Stimulated activated CD8-positive, alpha-beta memory T cell treated with anti-CD3 and anti-CD28 coated beads, Interleukin-15, amount 100 ng/mL, for 24 hours (primary cell): ENCODE measurements at places on chromosomes 7 and 10.

DNA sequence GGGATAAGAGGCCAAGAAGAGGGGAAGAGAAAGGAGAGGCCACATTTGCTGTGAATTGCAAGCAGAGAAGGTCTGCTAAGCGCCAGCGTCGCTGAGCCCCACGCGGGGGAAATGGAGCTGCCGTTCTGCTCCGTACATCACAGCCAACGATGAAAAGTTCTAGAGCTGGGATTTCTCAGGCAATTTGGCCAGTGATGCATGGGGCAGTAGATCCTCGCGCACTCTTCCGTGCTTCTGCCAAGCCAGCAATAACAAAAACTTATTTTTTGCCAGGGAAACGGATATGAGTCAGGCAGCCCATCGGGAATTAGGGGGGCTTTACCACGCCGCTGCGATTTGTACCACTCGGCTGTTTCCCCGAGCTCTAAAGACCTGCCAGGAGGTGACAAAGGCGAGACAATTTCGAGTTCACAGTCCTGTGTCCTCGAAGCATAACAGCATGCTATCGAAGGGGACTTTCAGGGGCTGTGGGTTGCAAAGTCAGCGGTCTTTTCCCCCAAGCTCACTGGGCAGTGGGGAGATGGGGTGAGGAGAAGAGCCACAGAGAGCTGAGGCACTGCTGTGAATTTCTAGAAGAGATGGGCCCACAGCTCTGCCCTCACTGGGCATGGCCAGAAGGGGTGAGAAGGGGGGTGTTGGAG lies 30.0 kb upstream of the SLF2 start:
- no peak for DNase-seq

GRCh38 chr10:74900297-74900696 lies 73.9 kb downstream of the KAT6B start:
- DNase-seq, result no peak

GRCh38 chr7:145497911-145498525 lies 618.6 kb upstream of the CNTNAP2 start:
- no peak for DNase-seq

- DNase-seq, result no peak
Measured at GRCh38 chr10:67837541-67838314, at the start of gene DNAJC12. DNAJC12 (minus strand) TSS chr10:67838188; CDS start chr10:67838011, 177 bp downstream.

DNA sequence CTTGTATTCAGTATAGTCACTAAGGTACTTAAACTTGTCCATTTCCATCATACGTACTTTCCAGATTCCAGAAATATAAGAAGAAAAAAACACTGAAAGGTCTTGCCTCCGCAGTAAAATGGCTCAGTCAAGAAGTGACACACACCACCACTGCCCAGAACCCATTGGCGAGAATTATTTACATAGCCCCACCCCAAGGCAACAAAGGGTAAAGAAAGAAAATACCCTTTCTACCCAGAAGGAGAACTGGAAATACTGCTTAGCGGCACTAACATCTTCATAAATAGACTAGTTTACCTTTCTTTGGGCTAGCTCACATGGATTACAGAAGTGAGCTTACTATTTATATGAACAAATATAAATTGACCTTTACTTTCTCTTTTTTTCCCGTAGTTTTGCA lies 194.0 kb downstream of the PPP1R9A start:
- no peak for DNase-seq

DNA sequence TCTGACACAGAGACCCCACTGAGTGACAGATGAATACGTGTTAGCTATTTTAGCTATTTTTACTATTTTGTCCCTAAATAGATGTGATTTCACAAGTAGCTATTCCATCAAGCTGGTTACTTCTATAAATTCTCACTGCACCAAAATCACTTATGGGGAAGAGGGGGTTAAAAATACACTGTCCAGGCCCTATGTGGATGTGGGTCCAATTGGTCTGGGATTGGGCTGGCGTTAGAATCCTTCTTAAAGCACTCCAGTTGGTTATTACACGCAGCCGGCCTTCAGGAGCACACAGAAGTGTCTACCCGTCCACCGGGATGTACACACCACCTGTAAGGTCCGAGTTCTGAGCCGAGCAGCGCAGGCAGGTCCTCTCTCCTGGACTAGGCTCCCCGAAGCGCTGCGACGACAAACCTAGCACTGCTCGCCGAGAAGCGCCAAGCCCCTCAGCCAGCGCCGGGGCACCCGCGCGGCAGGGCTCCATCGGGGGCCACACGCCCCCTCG lies 222.3 kb upstream of the MKLN1 start:
- no peak for DNase-seq

DNA sequence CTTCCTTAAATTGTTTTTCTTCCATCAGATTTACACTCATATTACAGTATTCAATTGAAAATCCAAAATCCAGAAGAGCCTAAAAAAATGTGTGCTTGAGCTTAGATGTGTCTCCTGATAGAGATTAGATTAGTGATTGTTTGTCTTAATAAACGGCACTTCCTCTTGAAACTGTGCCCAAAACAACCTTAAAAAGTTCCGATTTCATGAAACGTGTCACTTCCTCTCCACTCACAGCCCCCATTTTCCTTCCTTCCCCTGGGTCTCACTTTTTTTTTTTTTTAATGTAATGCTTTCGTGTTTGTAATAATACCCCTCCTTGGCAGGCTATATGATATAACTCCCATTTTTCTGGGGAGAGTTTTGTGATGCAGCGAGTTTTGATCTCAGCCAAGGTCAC lies 114.8 kb upstream of the ADO start:
- no peak for DNase-seq

DNA sequence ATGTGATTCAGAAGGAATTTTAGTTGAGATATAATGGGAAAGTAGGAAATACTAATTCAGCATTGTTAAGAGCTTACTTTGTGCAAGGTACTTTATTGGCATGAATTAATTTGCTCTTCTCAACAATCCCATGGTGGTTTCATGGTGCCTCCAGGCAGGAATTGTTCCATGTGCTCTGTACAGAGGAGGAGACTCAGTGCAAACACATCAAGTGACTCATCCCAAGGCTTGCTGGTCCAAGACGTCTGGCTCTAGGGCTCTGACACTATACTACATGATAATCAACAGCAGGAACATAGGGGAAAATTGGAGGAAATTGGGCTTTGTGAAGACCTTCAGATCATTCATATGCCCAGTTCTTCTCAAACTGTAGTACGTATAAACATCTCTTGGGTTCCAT lies 66.5 kb upstream of the PRKG1 start:
- DNase-seq, result no peak

GRCh38 chr10:45491061-45491460 lies 117.0 kb downstream of the ALOX5 start:
- DNase-seq, result no peak

- no peak for DNase-seq
Measured at GRCh38 chr10:4051011-4051640, 266.1 kb upstream of the KLF6 start.

GRCh38 chr10:50558371-50558770 lies 65.4 kb downstream of the SGMS1 start:
- no peak for DNase-seq

DNA sequence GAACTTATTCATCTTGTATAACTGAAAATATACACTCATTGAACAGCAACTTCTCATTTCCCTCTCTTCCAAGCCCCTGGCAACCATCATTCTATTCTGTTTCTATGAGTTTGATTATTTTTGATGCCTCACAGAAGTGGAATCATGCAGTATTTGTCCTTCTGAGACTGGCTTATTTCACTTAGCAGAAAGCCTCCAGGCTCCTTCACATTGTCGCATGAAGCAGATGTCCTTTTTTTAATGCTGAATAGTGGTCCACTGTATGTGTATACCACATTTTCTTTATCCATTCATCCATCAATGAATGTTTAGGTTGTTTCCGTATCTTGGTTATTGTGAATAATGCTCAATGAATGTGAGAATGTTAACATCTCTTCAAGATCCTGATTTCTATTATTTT lies 238.2 kb upstream of the KLF14 start:
- DNase-seq, result no peak

GRCh38 chr10:31947144-31947926 lies 18.7 kb upstream of the ARHGAP12 start:
- no peak for DNase-seq

GRCh38 chr10:103895411-103896186 lies 22.4 kb downstream of the STN1 start:
- no peak for DNase-seq

DNA sequence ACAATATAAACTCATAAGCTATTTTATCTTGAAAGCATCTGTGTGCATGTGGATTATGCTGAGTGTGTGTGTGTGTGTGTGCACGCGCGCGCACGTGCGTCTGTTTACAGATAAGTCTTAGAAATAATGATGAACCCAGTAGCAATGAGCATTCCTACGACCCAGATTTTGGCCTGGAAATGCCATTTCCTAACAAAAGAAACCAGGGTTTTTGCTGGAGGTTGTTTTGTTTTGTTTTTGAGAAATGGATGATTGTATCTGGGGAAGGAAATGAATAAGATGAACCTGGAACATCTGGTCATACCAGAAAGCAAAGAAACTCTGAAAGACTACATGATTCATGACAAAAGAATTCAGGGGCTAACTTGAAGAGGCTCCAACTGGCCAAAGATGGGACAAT lies 22.1 kb upstream of the LMOD2 start:
- DNase-seq, result no peak

DNA sequence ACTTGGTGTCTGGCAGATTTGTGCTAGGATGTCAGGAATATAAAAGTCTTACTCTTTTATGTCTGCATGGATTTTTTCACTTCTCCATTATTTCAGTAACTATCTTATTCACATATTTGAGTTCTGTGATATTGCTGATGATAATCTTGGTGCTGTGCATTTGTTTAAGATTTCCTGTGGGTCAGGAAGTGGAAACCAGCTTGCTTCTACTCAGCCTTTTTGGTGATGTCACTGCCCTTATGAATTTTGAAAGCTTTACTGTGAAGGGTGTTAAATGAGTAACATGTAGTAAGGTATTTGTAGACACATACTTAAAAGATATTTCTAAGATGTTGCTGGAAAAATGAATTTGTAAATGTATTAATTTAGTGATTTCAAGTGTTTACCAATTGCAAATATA lies 69.5 kb upstream of the VOPP1 start:
- DNase-seq, result no peak

DNA sequence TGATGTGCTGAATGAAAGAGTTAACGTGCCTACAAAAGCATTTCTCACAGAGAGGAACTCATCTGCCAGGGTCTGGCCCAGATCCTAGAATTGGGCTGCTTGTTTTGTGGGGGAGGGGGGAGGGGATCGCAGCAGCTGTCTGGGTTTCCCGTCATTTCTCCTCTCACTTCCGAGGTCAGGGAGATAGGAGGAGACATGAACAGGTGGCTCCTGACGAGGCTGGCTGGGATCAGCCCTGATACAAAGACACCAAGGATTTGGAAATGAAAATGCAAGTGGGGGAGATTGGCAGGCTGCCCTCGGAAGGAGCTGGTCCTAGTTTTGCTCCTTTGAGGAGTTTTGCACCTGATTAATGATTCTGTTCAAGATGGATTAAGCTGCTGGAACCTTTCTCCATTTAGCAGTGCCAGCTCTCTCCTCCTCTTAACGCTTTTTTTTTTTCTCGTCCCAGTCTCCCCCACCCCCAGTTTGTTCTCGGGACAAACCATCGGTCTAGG lies 86.8 kb upstream of the KMT2C start:
- no peak for DNase-seq

GRCh38 chr10:70914316-70914864 lies 26.0 kb upstream of the PCBD1 start:
- no peak for DNase-seq

DNA sequence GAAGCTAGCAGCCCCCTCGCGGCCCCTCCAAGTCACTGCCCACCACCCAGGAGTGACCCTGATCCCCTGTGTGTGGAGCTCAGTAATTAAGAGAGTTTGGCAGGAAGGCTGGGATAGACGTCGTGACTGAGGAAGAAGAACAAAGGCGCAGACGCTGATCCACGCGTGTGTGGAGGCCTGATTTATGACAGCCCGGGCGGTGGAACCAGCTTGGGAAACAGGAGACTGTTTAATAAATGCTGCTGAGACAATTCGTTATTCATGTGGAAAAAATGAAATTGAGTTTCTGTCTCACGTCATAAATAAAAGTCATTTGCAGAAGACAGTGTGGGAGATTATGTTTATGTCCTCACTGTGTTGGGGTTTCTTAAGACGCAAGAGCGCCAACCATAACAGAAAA lies 130.8 kb downstream of the ELFN1 start:
- DNase-seq, result no peak

DNA sequence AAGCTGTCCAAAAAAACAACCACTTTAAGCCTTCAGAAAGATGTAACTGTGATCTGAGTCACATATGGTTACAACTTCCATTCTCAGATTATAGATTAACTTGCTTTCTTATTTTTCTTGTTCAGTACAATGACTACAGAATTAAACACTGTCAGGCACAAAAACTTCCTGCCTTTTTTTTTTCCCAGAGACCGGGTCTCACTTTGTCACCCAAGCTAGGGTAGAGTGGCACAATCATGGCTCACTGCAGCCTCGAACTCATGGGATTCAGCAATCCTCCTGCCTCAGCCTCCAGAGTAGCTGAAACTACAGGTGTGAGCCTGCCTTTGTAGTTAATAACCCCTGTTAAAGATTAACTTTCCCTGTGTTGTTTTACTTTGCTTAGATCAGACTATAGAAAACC lies 163.2 kb downstream of the AVL9 start:
- no peak for DNase-seq

- no peak for DNase-seq
Measured at GRCh38 chr10:97584060-97584797, at the start of gene HOGA1. HOGA1 (plus strand) TSS chr10:97584389; CDS start chr10:97584704, 315 bp downstream.

- DNase-seq, result no peak
Measured at GRCh38 chr10:102743078-102743587, 615 bp upstream of the WBP1L start.

GRCh38 chr10:75498884-75499350 lies 67.5 kb downstream of the LRMDA start:
- DNase-seq, result no peak

- no peak for DNase-seq
Measured at GRCh38 chr10:127013211-127013656, 108.0 kb downstream of the DOCK1 start.

GRCh38 chr7:152025077-152025936 lies at the start of gene GALNT11:
GALNT11 (plus strand) TSS chr7:152025674; CDS start chr7:152094228, 68,554 bp downstream.
- DNase-seq, result peak; percentile 86

- no peak for DNase-seq
Measured at GRCh38 chr7:116665332-116665996, 6.5 kb upstream of the MET start.

GRCh38 chr7:1124164-1124563 lies 35.8 kb downstream of the ZFAND2A start:
- no peak for DNase-seq

- DNase-seq, result no peak
Measured at GRCh38 chr7:43394441-43395130, 188.3 kb upstream of the STK17A start.
